ENCODE measurements at places on chromosomes 6 and 20. TPM values are rescaled to one million over a fixed set of nuclear protein-coding genes. Genes with fewer than 3 reads are reported as not detected.

BIRC7 gene
- polyA plus RNA-seq, result 1.9 TPM

CRIP3 gene
- polyA plus RNA-seq, result 2.2 TPM

EMILIN3 gene
- polyA plus RNA-seq, result 12.6 TPM

PNPLA1 gene
- 1.7 TPM for polyA plus RNA-seq

LST1 gene
- 4.2 TPM for polyA plus RNA-seq

NOX3 gene
- 3.1 TPM for polyA plus RNA-seq

CST2 gene
- polyA plus RNA-seq, result not detected

CHRNA4 gene
- polyA plus RNA-seq, result 5.6 TPM

IER3 gene
- polyA plus RNA-seq, result 25.2 TPM

CYP39A1 gene
- polyA plus RNA-seq, result 8.6 TPM

STXBP5 gene
- polyA plus RNA-seq, result 12.6 TPM

WRNIP1 gene
- polyA plus RNA-seq, result 52.3 TPM

OLIG3 gene
- not detected for polyA plus RNA-seq

RSPO3 gene
- 17.9 TPM for polyA plus RNA-seq

F13A1 gene
- polyA plus RNA-seq, result 18.7 TPM

FERMT1 gene
- polyA plus RNA-seq, result 4.5 TPM

PPDPF gene
- polyA plus RNA-seq, result 425 TPM

SLC22A3 gene
- 4.3 TPM for polyA plus RNA-seq

Measured in left renal cortex interstitium (tissue), 4 donors.